ENCODE measurements at places on chromosomes 13 and 19.
A peak's percentile ranks its signal among the peaks of the same experiment; 100 is the strongest.

DNA sequence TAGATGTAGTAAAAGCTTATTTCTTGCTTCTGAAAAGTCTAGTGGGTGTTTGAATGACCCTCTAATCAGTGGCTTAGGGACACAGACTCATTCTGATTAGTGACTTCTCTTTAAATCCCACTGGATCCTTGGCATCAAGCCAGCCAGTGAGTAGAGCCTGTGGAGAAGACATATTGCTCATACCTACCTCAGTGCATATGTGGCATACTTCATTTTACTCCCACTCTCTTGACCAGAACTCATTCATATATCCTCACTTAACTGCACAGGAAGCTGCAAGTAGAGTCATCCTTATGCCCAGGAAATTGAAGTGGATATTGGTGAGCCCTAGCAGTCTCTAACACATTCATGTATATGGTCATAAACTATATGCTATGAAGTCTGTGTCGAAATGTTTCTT lies 148.3 kb downstream of the PDS5B start:
- no peak for DNase-seq

DNA sequence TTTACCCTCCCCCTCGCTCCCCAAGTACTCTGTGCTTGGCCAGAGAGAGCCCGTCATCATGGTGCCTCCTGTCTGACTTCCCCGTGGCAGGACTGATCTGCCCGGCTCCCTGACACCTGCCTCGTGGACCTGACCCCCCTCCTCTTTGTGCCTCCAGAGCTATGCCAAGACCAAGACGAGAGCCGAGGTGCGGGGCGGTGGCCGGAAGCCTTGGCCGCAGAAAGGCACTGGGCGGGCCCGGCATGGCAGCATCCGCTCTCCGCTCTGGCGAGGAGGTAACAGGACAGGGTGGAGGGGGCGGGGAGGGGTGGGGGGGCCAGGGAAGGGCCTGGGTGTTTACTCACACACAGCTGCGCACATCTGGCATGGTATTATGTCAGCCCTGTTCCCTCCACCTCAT lies 4.5 kb downstream of the MRPL4 start:
- DNase-seq = no peak

GRCh38 chr13:104584481-104584880 lies 1518.3 kb upstream of the SLC10A2 start:
- no peak for DNase-seq

- peak; percentile 12 for DNase-seq
Observed at GRCh38 chr19:33794683-33795369, 1.8 kb upstream of the KCTD15 start.

GRCh38 chr19:44401139-44402115 lies at the start of gene ZNF285:
ZNF285 (minus strand) TSS chr19:44401608; CDS start chr19:44397213, 4,395 bp downstream.
- no peak for DNase-seq

DNA sequence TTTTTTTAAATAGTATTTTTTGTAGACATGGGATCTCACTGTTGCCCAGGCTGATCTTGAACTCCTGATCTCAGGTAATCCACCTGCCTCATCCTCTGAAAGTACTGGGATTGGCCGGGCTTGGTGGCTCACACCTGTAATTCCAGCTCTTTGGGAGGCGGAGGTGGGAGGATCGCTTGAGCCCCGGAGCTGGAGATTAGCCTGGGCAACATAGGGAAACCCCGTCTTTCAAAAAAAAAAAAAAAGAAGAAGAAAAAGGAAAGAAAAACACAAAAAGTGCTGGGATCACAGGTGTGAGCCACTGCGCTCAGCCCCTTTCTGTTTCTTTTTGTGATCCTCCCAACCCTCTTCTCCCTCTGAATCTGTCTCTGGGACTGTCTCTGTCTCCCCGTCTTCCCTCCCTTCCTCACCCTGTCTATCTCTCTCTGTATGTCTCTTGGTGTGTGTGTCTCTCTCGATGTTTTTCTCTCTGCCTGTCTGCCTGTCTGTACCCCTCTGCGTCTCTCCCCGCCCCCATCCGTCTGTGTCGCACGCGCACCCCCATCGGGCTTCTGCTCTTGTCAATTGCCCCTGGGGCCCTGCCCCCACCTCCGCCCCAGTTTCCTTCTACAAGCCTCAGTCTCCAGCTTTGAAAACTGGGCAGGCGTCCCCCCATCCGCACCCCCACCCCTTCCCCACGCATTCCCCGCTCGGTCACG lies 540 bp upstream of the ZFP36 start:
- DNase-seq = no peak

DNA sequence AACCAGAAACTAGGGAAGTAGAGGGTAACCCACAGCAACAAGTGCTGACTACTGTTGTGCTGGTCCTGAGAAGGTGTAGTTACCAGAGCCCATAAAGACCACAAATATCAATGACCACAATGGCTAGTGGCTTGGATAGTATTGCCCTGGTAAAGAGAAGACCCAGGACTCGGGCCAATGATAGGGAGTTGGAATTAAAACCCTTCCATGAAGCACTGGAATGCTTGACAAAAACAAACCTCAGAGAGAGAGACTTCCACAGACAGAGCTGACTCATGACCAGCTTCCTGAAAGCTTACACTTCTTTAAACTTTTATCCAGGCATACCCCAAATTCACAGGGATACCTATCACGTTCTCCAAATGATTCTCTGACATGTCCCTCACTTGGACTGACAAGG lies 60.5 kb downstream of the WDR87 start:
- no peak for DNase-seq

DNA sequence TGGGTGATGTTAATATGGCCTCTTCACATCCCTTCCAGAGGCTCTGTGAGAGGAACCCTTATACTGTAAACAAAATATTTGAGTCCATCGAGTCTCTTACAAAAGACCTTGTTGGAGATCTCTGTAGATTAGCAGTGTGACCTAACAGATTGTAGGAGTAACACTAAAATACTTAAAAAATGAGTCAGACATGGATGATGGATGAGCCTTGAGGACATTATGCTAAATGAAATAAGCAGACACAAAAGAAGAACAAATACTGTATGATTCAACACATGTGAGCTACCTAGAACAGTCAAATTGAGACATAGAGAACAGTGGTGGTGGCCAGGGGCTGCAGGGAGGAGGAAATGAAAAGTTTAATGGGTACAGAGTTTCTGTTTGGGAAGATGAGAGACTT lies 152.2 kb upstream of the UBL3 start:
- no peak for DNase-seq

DNA sequence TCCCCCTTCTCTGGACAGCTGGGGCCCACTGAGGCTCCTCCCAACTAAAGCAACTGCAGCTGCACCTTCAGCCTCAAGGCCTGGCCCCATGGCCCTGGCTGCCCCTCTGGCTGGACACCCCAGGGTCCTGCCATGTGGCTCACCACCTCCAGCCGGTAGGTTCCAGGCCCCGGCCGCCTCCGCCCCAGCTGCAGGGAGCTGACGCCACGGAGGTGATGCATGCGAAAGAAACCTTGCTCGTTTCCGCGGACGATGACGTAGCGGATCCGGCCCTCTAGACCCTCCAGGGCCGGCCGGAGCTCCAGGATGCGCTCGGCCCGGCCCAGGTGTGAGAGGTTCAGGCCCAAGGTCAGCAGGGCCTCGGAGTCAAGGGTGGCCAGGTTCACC lies 13.3 kb downstream of the CCL25 start:
- no peak for DNase-seq

- DNase-seq = no peak
Observed at GRCh38 chr13:32150794-32151193, 119.2 kb downstream of the FRY start.
